ENCODE measurements at places on chromosomes 2 and 18.

DNA sequence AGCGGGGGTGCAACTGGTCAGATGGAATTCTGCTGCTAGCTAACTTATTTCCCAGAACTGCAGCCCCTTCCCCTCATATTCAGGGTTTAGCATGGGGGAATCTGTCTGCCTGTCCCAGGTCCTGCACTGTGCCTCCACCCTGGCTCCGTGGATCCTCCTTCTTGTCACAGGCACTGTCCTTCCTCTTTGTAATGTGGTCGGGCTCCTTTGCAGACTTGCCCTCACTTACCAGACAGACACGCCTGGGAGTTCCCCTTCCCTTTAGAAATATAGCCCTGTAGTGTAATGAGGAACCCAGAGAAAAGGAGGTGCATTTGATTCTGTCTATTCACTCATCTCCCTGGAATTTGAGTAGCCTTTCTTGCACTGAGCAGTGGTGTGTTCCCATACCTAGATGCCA is 108.7 kb downstream of the TRIM43 start:
- DNase-seq: no peak

DNA sequence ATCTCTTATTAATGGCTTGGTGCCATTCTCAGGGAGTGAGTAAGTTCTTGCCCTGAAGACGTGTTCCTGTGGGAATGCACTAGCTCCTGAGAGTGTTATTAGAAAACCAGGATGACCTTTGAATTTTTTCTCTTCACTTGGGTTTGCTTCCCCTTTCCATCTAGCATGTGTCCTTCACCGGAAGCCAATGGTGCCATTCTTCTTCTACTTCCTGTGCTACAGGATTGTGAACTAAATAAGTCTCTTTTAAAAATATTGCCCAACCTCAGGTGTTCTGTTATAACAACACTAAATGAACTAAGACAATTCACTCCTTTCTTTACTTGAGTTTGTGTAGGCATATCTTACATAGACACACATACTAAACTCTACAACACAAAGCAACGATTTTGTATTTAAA is 447.0 kb downstream of the SOX11 start:
- no peak for DNase-seq

GRCh38 chr2:29239209-29239960 is 124.2 kb downstream of the CLIP4 start:
- no peak for DNase-seq

DNA sequence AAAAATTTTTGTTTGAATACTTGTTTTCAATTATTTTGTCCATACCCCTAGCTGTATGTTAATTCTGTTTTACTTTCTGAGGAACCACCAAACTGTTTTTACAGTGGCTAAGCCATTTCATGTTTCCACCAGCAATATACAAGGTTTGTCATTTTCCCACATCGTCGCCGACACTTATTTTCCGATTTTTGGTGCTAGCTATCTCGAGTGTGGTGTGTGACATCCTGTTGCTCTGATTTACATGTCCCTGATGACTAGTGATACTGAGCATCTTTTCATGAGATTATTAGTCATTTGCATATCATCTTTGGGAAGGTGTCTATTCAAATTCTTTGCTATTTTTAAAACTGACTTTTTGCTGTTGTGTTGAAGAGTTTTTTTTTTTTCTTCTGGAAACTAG is 7.2 kb upstream of the GPC1 start:
- DNase-seq: no peak

- DNase-seq: no peak
Observed at GRCh38 chr2:6971502-6971901, 54.3 kb downstream of the RNF144A start.

GRCh38 chr2:178114462-178114861 is 2.2 kb downstream of the RBM45 start:
- DNase-seq: no peak

DNA sequence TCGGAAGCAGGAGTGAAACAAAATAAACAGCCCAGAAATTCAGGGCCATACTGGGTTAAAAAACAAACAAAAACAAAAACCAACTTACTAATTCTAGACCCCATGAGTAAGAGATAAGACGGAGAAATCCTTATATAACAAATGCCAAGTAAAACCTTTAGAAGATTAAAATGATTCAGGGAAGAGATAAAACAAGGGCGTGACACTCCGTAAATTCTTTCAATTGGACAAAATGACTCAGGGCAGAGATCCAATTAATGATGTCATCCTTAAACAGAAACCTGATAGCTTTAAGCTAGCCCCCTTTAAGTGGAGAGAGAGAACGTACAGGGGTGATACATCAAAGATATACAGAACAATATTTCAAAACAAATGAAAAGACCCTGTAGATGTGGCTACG is 317.4 kb downstream of the NBAS start:
- no peak for DNase-seq

DNA sequence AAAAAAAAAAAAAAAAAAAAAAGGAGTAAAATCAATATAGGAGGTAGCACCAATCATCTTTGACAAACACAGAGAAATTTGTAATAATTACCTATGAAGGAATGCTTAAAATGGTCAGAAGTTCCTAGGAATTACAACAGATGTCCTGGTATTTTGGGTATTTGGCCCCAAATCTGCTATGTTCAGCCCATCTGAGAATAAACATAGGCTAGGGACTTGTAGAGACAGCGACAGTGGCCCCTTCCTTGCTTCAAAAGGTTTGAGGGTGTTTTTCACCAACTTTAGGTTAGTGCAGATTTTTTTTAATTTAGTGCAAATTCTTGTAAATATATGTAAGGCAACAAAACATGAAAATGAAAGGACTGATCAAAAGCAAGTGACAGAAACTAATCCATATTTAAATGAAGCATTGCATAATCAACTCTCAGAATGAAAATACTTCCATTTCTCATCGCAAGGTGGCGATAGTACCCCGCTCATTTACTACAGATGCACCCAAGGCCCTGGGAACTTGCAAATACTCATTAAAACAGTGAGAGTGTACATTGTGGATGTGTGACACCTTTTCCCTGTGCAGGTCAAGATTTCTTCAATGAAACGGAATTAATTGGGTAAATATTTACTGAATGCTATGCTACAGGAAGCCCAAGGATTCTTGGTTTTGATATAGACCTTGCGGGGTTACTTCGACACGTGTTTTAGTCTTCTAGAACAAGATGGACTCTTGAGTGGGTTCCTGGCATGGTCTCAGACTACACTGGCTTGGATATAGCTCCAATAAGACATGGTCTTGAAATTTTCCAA is 44.6 kb downstream of the FAM124B start:
- peak; percentile 57 for DNase-seq
